Heart right ventricle (tissue), 16 donors: ENCODE measurements at places on chromosomes 1 and 21. TPM values are rescaled to one million over a fixed set of nuclear protein-coding genes. Genes with fewer than 3 reads are reported as not detected.

Gene LCK
- total RNA-seq = 0.26 TPM

GRCh38 chr1:3397311-3397710, 57.2 kb upstream of the ARHGEF16 start:
- H3K27ac ChIP-seq = no peak overlapping the region
- peaks cover 48% of the 10 kb centered on the region for H3K4me1 ChIP-seq
- no peak overlapping the region for H3K4me3 ChIP-seq
- no peaks in the 10 kb centered on the region for H3K36me3 ChIP-seq
- no peak for DNase-seq

Gene GBP5
- total RNA-seq = 0.48 TPM

Gene NTMT2
- total RNA-seq = 2.9 TPM

DNA sequence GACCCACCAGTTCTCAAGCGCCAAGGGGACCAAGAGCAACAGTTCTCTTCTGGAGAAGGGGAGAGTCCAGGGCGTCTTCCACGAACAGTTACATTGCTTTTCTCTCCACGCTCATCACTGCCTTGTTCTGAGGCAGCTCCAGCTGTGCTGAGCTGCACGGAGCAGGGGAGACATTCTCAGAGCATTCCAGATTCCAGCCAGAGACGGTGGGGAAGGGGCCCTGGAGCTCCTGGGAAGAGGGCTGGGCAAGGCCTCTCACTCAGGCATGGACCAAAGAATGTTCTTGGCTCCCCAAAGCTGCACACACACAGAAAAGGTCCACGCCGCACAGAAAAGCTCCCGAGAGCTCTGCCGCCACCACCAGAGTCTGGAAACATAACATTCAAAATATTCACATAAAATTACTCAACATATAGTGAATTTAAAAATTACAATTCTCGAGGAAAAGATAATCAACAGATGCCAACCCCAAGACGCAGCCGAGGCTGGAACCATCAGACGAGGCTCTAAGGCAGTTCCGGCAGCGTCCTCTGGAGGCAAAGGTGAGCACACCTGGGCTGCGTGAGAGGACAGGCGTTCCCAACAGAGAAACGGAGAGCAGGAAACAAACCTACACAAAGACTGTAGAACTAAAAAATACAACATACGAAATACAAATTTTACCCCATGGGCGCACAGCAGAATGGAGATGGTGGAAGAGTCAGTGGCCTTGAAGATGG, 40.5 kb downstream of the UBE2G2 start:
- H3K27ac ChIP-seq = no peak overlapping the region
- no peaks in the 10 kb centered on the region for H3K4me1 ChIP-seq
- no peak overlapping the region for H3K4me3 ChIP-seq
- no peaks in the 10 kb centered on the region for H3K27me3 ChIP-seq

DNA sequence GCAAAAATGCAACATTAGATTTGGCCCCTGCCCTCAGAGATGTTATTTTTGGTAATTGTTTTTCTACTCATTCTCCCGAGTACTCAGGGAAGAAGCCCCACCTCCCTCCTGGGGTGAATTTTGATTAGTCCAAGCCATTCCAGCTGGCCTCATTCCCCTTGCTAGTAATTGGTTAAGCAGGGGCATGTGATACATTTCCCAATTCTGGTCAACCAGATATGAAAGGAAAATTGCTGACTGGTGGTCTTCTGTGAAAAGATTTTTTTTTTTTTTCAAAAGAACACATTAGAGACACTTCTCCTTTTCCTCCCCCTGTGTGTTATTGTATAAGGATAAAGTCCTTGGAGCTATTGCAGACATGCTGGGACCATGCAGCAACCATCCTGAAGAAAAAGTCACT, 71.1 kb upstream of the AKT3 start:
- H3K36me3 ChIP-seq = no peaks in the 10 kb centered on the region
- H3K27me3 ChIP-seq = peaks cover 12% of the 10 kb centered on the region
- DNase-seq = no peak

Gene MAP3K6
- 18.6 TPM for total RNA-seq

DNA sequence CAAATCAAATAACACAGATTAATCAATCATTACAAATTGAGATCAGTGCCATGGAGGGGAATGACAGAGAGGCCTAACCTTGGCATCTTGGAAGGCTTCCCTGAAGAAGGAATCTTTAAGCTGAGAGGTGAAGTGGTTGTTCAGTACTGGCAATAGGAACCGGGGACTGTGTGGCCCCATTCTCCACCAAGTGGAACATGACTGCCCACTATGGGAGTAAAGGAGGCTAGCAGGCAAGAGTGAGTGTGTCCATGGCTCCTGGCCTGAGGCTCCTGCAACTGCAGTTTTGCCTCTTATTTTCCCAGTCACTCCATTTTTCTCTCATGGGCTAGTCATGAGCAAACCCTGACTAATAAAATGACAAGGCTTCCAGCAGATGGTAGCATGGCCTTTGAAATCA, 112.2 kb upstream of the GJB5 start:
- no peaks in the 10 kb centered on the region for H3K36me3 ChIP-seq
- H3K4me1 ChIP-seq = no peaks in the 10 kb centered on the region
- no peak overlapping the region for H3K27ac ChIP-seq
- no peak for DNase-seq

- H3K27me3 ChIP-seq = no peaks in the 10 kb centered on the region
- no peak for DNase-seq
- no peak overlapping the region for H3K27ac ChIP-seq
- peaks cover 85% of the 10 kb centered on the region for H3K36me3 ChIP-seq
- H3K4me3 ChIP-seq = no peak overlapping the region
Measured at GRCh38 chr1:11147197-11147770, 41.9 kb upstream of the ANGPTL7 start.

DNA sequence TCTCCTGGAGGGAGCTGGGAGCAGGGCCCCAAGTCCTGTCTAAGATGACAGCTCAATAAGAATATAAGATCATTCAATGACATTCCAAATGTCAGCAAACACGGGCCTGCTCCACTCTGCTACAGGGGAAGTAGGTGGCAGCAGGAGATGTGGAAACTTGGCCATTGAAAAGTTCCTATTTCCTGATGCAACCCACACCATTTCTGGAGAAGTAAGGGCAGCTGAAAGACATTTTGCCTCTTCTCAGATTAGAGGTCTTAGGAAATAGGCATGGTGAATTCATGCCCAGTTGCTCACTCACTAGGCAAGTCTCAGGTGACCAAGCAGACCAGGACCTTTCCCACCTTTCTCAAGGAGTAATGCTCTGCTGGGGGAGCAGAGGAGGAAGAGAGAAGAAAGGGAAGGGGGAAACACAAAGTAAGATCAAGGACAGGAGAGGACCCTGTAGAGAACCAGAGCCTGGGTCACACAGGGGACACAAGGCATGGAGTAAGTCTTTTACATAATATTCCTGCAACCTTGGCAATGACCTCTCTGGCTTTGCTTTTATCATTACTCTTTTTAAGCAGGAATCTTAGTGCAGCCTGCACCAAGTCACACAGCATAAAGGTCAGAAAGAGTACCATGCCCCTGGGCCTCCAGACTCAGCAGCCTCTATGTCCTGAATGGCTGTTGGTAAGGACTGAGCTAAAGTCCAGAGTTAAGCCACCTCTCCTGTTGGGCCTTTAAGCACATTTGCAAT, 68.9 kb downstream of the DMAP1 start:
- H3K27me3 ChIP-seq = no peaks in the 10 kb centered on the region
- no peak overlapping the region for H3K4me3 ChIP-seq
- no peak overlapping the region for H3K27ac ChIP-seq
- H3K36me3 ChIP-seq = no peaks in the 10 kb centered on the region
- no peak for DNase-seq
- peaks cover 9% of the 10 kb centered on the region for H3K4me1 ChIP-seq

Gene LY9
- 0.46 TPM for total RNA-seq

Gene OR2L5
- total RNA-seq = not detected

Gene C1orf167
- 4.6 TPM for total RNA-seq

- H3K27ac ChIP-seq = no peak overlapping the region
- H3K27me3 ChIP-seq = no peaks in the 10 kb centered on the region
- no peaks in the 10 kb centered on the region for H3K36me3 ChIP-seq
Measured at GRCh38 chr1:27122652-27123051, 32.3 kb downstream of the SLC9A1 start.

- no peaks in the 10 kb centered on the region for H3K36me3 ChIP-seq
- no peak overlapping the region for H3K27ac ChIP-seq
- H3K4me3 ChIP-seq = no peak overlapping the region
- no peaks in the 10 kb centered on the region for H3K27me3 ChIP-seq
Measured at GRCh38 chr1:115347282-115347681, 9.2 kb upstream of the NGF start.

DNA sequence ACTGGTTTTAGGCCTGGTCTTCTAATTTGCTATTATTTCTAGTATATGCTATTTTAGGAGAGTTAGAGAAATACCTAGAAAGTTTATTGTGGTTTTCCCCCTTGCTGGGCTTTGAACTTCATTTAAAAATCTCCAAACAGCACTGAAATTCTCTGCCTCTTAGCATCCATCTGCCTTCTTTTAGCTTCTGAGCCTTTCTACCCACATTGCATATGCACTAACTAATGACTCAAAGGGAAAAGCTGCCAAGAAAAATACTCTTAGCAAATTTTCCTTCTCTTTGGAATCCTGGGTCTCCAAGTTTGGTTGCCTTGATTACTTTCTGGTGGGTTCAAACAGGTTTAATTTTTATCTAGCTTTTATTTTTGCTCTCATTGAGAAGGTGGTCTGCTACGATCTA, 408.4 kb upstream of the PTBP2 start:
- no peaks in the 10 kb centered on the region for H3K27me3 ChIP-seq
- H3K4me1 ChIP-seq = no peaks in the 10 kb centered on the region
- H3K36me3 ChIP-seq = no peaks in the 10 kb centered on the region
- no peak overlapping the region for H3K27ac ChIP-seq
- DNase-seq = no peak

Gene MCOLN3
- total RNA-seq = not detected

- no peak for DNase-seq
- no peak overlapping the region for H3K27ac ChIP-seq
- no peaks in the 10 kb centered on the region for H3K27me3 ChIP-seq
- H3K36me3 ChIP-seq = no peaks in the 10 kb centered on the region
- no peaks in the 10 kb centered on the region for H3K4me1 ChIP-seq
Measured at GRCh38 chr21:25214676-25215075, 392.6 kb downstream of the MRPL39 start.

Gene SAMSN1
- total RNA-seq = 2.1 TPM

DNA sequence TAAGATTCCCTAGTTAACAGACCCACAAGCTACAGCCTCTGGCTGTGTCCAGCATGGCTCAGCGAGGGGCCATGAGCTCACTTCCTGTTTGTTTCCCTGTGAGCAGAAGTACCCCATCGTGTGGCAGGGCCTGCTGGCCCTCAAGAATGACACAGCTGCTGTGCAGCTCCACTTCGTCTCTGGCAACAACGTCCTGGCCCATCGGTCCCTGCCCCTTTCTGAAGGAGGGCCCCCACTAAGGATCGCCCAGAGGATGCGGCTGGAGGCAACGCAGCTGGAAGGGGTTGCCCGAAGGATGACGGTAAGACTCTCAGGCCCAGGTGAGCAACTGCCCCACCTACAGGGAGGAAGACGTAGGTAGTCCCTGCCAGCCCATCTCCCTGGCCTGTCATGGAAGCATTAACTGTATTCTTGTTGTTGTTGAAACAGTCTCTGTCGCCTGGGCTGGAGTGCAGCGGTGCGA, 38.2 kb downstream of the ZBTB17 start:
- no peak for DNase-seq
- H3K4me3 ChIP-seq = no peak overlapping the region
- H3K27ac ChIP-seq = peak overlapping the region; percentile 15
- no peaks in the 10 kb centered on the region for H3K27me3 ChIP-seq

- peak overlapping the region; percentile 29 for H3K27ac ChIP-seq
- no peaks in the 10 kb centered on the region for H3K27me3 ChIP-seq
- DNase-seq = peak; percentile 16
- no peak overlapping the region for H3K4me3 ChIP-seq
- peaks cover 75% of the 10 kb centered on the region for H3K36me3 ChIP-seq
Measured at GRCh38 chr1:46062651-46063319, 69.6 kb downstream of the PIK3R3 start.

Gene TDRD5
- total RNA-seq = not detected

- no peaks in the 10 kb centered on the region for H3K36me3 ChIP-seq
- H3K4me3 ChIP-seq = peak overlapping the region; percentile 75
- H3K4me1 ChIP-seq = peaks cover 48% of the 10 kb centered on the region
- DNase-seq = no peak
- peak overlapping the region; percentile 95 for H3K27ac ChIP-seq
Measured at GRCh38 chr21:15730484-15731242, 881 bp downstream of the USP25 start.

DNA sequence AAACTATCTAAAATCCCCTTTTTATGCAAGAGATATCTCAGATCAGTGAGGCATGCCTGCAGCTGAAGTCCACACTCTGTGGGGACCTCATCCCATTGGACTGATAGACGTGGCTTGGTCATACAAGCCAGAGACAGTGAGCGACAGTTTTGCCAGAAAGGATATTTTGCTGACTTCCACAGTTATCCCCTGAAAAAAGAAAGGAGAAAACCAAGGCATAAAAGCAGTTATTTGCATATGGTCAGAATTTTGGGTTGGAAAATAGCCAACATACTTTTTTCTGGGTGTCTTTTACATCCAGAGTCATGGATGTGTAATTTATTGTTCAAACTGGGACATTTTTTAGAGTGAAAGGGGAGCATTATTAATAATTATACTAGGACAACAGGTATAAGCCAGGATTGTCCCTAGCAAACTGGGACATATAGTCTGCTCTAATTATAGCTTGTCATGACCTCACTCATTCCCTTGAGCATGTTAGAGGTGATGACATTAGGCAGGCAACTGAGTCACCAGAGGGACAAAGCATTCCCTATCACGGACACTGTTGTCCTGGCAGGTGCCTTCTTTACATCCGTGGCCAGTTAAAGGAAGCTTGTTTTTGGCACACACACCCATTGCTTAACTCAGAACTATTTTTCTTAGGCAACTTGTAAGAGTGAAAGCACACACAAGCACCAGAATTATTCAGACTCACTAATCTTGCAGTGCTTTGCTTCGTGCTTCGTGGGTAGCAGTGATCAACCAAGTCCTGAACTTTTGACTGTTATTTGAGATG, 65.5 kb downstream of the PRRX1 start:
- H3K27ac ChIP-seq = peak overlapping the region; percentile 73
- peaks cover 30% of the 10 kb centered on the region for H3K4me1 ChIP-seq
- no peak overlapping the region for H3K4me3 ChIP-seq
- no peaks in the 10 kb centered on the region for H3K27me3 ChIP-seq
- no peak for DNase-seq
- no peaks in the 10 kb centered on the region for H3K36me3 ChIP-seq

GRCh38 chr21:17578162-17578561, 34.5 kb downstream of the BTG3 start:
- no peak overlapping the region for H3K27ac ChIP-seq
- no peaks in the 10 kb centered on the region for H3K27me3 ChIP-seq
- H3K36me3 ChIP-seq = no peaks in the 10 kb centered on the region
- no peak overlapping the region for H3K4me3 ChIP-seq
